ENCODE measurements at places on chromosomes 3 and 15.
A peak's percentile ranks its signal among the peaks of the same experiment; 100 is the strongest.

DNA sequence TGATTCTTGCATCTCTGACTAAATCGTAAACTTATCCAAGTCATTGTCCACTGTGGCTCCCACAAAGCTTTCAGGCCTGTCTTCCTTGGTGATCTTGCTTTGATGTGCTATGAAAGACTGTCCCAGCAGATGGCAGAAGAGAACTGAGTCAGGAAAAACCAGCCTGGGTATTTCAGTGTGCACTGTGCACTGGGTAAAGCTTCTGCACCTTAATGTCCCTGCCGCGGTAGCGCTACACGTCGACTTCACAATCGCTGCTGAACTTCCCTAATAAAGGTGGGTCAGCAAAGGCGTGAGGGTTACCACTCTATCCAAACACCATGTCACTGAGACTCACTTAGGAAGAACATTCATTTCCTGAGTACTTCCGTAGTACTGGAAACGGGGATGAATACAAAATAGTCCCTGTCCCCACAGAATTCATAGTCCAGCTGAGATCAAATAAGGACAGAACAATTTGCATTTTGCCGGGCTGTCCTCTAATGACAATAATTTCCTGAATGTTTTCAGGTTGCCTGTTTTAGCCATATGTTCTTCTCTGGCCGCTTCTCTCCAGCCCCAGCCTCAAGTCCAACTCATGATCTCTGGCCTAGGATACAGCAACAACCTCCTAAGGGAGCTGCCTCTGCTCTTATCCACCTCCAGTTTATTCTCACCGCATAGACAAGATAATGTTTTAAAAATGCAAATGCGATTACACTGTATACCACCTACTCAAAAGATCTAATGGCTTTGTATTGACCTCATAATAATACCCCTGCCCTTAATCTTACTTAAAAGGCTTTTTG lies 83.6 kb upstream of the AKAP13 start:
- peak; percentile 80 for DNase-seq

- no peak for DNase-seq
Observed at GRCh38 chr3:45120359-45121158, 25.6 kb downstream of the CDCP1 start.

- DNase-seq: no peak
Observed at GRCh38 chr3:192039593-192039992, 578.6 kb downstream of the PYDC2 start.

- DNase-seq: peak; percentile 61
Observed at GRCh38 chr3:33372218-33373081, 67.8 kb downstream of the UBP1 start.

DNA sequence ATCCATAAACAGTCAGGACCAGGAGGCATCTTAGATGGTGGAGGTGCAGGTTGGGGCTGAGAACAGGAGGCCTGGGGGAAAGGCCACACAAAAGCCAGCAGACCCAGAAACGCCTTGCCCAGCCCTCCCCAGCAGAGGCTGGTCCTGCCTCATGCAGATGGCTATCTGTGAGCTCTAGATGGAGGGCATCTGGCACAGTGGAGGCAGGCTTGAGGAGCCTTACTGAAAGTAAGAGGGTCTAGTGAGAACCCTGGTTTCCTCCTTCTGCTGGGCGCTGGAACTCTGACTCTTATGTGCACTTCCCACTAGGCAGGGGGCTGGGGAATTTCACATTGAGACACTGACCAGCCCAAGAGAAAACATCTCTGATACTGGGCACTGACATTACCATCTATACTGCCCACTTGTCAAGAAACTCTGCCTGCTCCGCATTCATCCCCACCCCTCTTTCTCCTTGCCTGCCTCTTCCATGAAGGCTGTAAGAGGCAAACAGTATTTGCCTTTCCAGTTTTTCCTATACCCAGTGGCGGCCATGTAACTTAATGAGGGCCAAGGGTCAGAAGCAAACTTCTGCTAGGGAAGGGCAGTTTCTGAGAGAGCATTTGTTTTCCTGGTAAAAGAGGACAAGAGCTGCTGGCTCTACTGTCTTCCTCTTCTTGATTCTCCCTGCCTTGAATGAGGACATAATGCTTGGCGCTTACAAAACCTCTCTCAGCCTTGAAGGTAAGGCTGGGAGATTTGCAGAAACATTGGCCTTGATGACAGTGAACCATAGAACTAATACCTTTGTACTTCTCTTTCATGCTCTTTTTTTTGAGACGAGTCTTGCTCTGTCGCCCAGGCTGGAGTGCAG lies 4.4 kb upstream of the SCN5A start:
- DNase-seq: no peak

- no peak for DNase-seq
Observed at GRCh38 chr3:183984127-183984740, 33.5 kb downstream of the ABCC5 start.

DNA sequence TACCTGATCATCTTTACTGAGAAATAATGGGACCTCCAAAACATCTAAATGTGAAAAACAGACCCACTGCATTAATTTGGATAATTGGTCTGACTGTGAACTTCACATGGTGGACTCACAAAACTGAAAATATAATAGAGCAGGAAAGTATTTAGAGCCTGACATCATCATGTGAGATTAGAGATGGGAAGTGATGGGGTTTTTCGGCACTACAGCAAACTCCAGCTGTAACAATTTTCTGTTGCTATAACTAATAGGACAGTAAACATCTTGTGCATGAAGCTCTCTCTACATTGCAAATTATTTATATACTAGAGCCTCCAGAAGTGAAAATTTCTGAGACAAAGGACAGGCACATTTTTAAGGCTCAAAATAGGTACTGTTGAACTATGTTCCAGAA lies 32.2 kb downstream of the VEPH1 start:
- no peak for DNase-seq

DNA sequence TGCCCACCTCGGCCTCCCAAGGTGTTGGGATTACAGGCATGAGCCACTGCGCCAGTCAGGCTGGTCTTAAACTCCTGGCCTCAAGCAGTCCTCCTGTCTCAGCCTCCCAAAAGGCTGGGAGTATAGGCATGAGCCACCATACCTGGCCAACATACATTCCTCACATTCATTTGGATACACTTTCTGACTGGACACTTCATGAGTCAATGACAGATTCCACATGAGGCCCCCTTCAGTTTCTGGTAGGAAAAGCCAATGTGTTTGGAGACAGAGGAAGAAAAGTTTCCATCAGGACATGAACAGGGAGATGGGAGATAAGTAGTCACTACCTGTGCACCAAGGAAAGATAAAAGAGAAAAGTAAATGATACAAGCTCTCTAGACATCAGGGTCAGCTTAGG lies 49.4 kb upstream of the GSK3B start:
- no peak for DNase-seq

GRCh38 chr3:179881791-179882190 lies 154.9 kb downstream of the PEX5L start:
- DNase-seq: no peak

GRCh38 chr15:77034695-77035489 lies 36.0 kb downstream of the TSPAN3 start:
- no peak for DNase-seq

DNA sequence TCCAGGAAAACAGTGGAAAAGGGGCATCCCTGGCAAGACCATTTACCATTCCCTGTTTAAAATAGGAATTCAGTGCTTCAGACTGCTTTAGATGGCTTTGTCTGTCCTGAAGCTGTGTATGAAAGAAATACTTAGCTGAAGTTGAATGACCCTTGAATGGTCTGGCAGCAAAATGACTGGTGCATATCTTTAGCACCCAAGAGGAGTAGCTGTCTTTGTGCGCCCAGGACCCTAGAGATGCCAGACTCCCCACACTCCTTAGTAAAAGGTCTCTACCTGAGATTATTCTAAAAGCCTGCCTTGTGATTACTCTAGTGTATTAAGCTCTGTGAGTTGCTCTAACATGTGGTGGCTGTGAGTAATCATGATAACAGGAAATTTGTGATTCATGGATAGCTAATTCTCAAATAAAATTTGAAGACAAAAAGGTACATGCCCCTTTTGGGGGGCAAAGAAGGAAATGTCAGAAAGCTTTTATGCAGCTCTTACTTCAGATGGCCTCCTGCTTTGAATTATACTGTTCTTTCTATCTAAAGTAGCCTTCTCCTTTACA lies 3.2 kb downstream of the MAPKBP1 start:
- no peak for DNase-seq

GRCh38 chr3:156642750-156643728 lies 31.4 kb upstream of the TIPARP start:
- no peak for DNase-seq

- no peak for DNase-seq
Observed at GRCh38 chr3:120682095-120682681, at the start of gene HGD. HGD (minus strand) TSS chr3:120682239; CDS start chr3:120682111, 128 bp downstream.

DNA sequence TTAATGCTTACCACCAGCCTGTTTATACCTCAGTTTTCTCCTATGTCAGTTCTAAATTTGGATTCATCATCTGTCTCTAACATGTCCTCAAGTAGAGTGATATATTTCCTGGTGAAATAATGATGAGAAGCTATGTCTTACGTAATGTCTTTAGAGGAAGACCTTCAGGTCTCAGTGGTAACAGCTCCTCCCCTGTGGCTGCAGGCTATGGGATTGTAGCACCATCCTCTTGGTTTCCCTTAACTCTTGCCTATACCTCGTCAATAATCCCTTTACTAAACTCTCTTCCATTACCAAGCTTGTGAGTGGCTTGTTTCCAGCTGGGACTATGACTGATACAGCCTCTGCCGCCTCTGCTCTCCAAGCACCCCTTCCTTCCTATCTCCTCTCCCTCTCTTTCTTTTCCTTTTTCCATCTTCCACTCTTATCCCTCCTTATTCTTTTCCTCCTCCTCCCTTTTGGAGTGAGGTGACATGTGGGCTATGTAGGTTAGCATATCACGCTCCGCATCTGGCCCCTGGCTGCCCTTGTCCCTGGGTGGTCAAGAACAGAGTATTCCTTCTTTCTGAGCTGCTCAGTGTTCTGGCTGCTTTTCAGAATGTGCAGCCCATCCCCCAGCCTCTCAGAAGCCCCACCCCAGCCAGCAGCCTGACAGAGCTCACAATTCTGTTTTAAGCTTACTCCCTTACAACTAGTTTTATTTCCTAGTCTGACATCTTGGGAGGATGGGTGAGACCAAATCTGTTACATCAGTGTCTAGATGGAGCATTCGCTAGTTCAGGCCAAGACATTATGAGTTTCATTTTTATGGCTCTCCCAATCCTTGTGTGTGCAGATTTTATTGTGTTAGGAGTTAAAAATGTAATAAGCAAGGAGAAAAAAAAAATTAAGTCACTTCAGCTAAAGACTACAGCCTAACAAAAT lies 75.0 kb upstream of the RNU6-1 start:
- no peak for DNase-seq

DNA sequence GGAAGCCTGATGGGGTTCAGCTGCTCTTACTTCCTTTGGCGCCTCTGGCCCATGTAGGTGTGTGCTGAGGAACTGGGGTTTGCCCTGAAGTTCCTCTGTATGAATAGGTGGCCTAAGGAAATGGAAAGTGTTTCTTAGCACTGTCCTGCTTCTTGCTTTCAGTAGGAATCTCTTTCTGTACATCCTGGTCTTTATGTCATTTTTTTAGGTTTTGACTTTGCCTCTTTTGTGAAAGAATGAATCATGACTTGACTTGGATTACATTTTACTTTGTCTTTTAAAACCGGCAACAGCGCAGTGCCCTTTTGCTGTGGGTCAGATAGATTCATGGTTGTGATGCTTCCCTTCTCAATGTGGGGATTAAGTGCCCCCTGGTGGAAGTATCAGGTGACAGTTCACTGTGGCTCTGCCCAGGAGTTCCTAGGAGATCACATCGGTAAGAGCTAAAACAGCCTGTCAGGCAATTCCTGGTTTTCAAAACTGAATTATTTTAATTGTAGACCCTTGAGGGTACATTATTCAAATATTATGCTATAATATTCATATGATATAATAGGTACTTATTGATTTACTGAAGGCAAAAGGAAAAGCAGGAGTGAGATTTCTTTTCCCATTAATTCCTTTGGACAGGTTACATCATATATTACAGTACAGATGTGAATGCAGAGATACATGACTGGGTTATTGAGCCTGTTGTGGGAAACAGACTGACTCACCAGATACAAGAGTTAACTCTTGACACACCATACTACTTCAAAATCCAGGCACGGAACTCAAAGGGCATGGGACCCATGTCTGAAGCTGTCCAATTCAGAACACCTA lies 95.4 kb downstream of the HCN4 start:
- DNase-seq: peak; percentile 62

GRCh38 chr15:25176991-25177954 lies 222.5 kb downstream of the SNRPN start:
- DNase-seq: no peak

GRCh38 chr3:49924683-49925082 lies 4.9 kb downstream of the MON1A start:
- DNase-seq: no peak

DNA sequence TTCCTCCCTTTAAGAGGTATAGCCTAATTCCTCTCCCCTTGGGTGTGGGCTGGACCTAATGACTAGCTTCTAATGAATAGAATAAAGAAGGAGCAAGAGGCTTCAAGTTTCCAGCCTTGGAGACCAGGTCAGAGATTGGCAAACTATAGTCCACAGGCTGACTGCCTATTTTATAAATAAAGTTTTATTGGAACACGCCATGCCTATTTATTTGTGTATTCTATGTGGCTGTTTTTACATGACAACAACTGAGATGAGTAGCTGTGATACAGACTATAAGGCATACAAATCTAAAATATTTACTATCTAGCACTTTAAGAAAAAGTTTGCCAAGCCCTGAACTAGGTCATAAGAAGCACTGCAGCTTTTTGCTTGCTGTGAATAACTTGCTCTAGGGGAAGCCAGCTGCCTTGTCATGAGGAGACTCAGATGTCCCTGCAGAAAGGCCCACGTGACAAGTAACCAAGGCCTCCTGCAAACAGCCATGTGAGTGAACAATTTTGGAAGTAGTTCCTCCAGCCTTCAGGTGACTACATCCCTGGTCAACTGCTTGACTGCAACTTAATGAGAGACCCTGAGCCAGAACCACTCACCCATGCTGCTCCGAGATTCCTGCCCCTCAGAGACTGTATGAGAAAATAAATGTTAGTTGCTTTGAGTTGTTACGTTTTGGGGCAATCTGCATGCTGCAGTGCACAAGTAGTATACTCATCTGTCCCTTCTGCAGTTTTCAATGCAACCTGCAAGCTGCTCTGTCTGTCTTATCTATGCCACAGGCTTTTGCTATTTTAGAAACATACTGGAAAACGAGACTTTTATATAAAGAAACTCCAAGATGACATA lies 21.1 kb upstream of the MAP3K13 start:
- DNase-seq: no peak

- no peak for DNase-seq
Observed at GRCh38 chr3:107892955-107893624, 197.7 kb downstream of the CD47 start.

- DNase-seq: peak; percentile 64
Observed at GRCh38 chr15:75836959-75837334, 6.3 kb upstream of the UBE2Q2 start.

Measured in activated CD4-positive, alpha-beta T cell treated with anti-CD3 and anti-CD28 coated beads, Interleukin-2, amount 10 ng/mL, durations not matched to agents 7 days and 5 days (primary cell).